ENCODE measurements at places on chromosomes 6 and 20.
A peak's percentile ranks its signal among the peaks of the same experiment; 100 is the strongest.

GRCh38 chr20:55449091-55449490 lies 556.2 kb downstream of the CBLN4 start:
- DNase-seq: no peak

DNA sequence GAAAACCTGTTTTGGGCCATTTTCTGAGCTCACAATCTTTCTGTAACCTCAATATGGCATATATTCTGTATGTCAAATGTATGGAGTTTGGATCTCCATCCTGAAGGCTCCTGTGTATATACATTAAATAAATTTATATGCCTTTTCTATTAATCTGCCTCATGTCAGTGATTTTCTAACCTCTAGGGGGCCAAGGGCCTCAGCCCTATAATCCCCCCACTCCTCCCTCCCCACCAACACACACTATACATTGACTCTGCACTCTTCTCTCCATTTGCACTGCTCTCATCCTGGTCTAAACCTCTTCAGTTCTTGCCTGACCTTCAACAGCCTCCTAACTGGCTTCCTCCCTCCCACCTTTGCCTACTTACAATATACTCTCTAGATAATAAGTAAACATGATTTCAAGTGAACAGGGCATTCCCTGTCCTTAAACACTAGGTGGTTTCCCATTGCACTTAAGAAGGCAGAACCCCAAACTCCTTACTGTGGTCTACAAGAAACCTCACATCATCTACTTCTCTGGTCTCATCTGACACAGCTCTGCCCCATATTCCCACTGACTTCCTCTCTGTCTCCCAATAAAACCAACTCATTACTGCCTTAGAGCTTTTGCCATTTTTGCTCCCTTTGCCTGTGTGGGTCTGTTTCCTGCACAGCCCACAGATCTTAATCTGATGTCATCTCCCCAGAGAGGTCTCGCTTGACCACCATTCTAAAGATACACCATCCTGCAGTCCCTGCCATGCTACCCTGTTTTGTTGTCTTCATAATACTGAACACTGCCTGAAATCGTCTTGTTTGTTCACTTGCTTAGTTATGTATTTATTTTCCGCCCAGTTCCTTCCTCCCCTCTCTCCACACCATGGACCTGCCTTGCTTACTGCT lies 213.7 kb downstream of the SYNE1 start:
- DNase-seq: no peak

GRCh38 chr6:75568100-75568499 lies 33.6 kb upstream of the SENP6 start:
- DNase-seq: no peak

DNA sequence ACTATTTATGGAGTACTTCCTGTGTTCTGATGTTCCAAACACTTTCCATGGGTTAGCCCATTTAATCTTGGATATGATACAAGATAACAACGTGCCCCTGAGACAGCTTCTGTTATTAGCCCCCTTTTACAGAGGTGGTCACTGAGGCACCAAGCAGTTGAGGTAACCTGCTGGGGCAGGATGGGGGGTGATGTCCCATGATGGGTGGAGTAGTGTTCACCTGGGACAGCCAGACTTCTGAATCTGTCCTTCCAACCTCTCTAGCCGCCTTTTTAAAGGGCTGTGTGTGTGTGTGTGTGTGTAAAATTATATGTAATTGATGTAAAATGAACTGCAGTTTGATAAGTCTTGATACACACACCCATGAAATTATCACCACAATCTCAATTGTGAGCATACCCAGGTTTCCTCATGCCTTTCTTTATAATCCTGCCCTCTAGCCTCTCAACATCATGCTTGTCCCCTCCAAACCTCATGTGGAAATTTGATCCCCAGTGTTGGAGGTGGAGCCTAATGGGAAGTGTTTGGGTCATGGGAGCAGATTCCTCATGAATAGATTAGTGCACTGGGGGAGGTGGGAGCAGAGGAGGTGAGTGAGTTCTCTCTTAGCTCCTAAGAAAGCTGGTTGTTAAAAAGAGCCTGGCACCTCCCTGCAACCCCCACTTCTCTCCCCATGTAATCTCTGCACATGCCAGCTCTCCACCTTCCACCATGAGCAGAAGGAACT lies 39.2 kb downstream of the PLAGL2 start:
- DNase-seq: no peak

DNA sequence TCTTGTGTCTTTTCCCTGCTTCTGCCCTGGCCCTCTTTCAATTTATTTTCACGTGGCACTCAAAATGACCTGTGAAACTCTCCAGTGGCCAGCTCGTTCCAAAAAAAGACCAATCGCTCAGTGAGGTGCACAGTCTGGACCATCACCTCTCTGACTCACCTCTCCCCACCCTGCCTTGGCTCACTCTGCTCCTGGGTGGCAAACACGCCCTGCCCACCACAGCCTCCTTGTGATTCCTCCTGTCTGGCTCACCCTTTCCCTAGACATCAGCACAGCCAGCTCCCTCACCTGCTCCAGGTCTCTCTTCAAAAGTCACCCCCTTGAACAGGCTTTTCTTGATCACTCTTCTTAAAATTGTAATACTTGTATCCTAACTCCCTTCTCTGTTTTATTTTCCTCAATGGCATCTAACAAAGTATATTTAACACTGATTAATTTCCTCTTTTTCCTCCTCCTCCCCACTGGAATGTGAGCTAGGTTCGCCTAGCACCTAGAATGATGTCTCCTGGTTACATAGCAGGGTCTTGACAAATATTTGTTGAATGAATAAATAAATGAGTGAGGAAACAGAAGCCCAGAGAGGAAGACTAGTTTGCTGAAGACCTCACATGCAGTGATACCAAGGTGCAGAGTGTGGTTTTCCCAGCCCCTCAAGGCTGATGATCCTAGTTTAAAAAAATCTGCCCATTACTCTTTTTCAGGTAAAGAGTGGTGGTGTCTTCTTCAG lies 109.0 kb downstream of the GJA10 start:
- DNase-seq: no peak

GRCh38 chr20:22402550-22402949 lies 181.8 kb downstream of the FOXA2 start:
- DNase-seq: no peak

DNA sequence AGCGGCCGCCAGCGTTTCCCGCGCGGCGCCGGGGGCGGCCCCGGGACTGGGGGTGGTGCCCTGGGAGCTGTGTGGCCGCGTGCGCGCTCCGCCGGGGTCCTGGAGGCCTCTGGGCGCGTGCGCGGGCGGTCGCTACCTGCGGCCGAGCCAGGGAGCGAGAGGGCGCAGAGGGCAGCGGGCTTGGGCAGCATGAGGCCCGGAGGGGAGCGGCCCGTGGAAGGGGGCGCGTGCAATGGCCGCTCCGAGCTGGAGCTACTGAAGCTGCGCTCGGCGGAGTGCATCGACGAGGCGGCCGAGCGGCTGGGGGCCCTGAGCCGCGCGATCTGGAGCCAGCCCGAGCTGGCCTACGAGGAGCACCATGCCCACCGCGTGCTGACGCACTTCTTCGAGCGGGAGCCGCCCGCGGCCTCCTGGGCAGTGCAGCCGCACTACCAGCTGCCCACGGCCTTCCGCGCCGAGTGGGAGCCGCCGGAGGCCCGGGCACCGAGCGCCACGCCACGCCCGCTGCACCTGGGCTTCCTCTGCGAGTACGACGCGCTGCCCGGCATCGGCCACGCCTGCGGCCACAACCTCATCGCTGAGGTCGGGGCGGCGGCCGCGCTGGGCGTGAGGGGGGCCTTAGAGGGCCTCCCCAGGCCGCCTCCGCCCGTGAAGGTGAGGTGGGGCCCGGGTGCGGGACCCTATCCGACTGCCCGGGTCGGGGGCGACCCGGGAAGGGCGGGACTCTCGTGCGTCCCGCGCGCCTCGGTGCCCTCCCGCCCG lies at the start of gene PM20D2:
Gene PM20D2, plus strand, starts transcription at position 100 of the 762 bp plus-strand sequence. Its CDS starts 90 bp downstream, at position 190.
- peak; percentile 15 for DNase-seq

- no peak for DNase-seq
Observed at GRCh38 chr20:61370841-61371303, 118.8 kb downstream of the CDH4 start.

- DNase-seq: no peak
Observed at GRCh38 chr6:21906826-21907225, 313.3 kb downstream of the SOX4 start.
